ENCODE measurements at places on chromosomes 12 and 14. TPM values are rescaled to one million over a fixed set of nuclear protein-coding genes. Genes with fewer than 3 reads are reported as not detected.
A peak's percentile ranks its signal among the peaks of the same experiment; 100 is the strongest.

- no peak for DNase-seq
Observed at GRCh38 chr12:124037331-124037730, 64.3 kb downstream of the ZNF664 start.

Gene LALBA
- not detected for total RNA-seq

Gene ADAM20
- under 0.01 TPM for total RNA-seq

- peak; percentile 17 for DNase-seq
Observed at GRCh38 chr12:89348894-89349699, 3.2 kb downstream of the DUSP6 start.

DNA sequence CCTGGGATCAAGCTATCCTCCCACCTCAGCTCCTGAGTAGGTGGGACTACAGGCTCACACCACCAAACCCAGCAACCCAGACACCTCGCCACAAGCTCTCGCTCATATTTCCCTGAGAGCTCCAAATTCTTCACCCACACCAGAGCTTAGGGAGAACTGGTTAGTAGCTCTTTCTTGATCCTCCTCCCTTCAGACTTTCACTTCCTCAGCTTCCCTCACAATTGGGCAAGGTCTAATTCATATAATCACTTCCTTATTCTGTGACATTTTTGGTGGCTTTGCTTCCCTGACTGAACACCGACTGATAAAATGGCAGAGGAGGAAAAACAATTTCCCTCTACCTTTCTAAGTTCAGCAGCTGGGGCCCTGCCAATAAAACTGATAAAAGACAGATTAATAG lies 88.5 kb downstream of the GXYLT1 start:
- DNase-seq: no peak

Gene SERPINA10
- not detected for total RNA-seq

DNA sequence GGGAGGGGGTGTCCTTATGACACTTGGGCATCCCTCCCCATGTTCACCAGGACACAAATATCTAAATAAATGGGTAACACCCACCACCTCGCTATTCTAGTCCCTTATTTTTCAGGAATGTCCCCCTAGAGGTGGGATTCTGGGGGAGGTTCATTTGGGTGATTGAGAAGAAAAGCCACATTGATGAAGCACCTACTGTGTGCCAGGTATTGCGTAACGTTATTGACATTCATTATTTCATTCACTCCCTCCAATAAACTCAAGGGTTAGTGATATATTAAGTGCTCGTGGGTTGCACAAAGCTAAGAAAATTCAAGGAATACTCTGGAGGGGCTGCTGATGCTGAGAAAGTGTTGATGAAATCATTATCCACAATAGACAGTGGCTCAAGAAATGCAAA lies 92.5 kb upstream of the NOS1 start:
- DNase-seq: no peak

Gene COPS7A
- total RNA-seq: 123 TPM

Gene SDSL
- 5.1 TPM for total RNA-seq

DNA sequence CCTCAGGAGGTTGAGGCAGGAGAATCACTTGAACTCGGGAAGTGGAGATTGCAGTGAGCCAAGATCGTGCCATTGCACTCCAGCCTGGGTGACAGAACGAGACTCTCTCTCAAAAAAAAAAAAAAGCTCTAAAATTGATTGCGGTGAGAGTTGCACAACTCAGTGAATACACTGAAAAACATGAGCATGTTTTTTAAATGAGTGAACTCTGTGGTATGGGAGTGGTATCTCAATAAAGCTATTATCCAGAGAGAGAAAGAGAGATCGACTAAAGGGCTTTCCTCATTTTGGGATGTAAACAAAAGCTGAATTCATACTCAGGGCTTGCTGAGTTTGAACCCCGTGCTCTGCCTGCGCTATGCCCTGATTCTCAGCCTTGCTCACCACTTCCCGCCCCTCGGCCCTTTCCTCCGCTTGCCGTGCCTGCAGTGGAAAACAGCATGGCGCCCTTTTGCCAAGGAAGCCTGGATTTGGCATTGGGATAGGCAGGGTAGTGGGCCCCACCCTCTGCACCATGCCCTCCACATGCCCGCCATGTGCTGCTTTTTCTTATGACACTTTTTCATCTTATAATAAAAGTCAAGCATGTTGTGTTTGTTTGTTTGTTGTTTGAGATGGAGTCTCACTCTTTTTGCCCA lies 102.5 kb downstream of the LGMN start:
- DNase-seq: peak; percentile 90

GRCh38 chr12:14905269-14906004 lies 19.8 kb upstream of the MGP start:
- DNase-seq: no peak

DNA sequence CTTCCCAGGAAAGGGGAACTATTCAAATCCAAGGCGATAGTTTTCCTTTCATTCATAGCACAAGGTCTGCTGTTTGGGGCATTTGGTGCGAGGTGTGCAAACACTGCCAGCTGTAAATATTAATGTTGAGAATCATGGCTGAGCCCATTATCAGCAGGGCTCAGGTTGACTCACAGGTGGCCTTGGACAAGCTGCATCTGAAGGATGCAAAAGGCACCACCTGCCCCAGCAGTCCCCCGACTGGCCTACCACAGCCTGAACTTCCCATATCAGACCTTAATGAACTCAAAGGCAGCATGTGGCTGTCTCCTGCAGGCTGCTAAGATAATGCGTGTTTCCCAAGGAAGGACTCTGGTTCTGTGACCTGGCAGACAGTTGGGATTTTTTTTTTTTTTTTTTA lies 93.3 kb upstream of the MAP1LC3B2 start:
- no peak for DNase-seq

DNA sequence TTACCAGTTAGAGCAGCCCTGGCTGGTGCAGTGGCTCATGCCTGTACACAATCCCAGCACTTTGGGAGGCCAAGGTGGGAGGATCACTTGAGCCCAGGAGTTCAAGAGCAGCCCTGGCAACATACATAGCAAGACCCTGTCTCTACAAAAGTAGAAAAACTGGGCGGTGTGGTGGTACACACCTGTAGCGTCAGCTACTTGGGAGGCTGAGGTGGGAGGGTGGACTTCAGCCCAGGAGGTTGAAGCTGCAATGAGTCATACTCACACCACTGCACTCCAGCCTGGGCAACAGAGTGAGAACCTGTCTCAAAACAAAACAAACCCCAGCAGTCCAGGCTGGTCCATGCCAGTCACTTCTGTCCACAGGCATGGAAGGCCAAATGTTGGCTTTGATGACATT lies 7.4 kb downstream of the COX14 start:
- no peak for DNase-seq

Gene CTSG
- total RNA-seq: not detected

Gene KCNH5
- not detected for total RNA-seq

DNA sequence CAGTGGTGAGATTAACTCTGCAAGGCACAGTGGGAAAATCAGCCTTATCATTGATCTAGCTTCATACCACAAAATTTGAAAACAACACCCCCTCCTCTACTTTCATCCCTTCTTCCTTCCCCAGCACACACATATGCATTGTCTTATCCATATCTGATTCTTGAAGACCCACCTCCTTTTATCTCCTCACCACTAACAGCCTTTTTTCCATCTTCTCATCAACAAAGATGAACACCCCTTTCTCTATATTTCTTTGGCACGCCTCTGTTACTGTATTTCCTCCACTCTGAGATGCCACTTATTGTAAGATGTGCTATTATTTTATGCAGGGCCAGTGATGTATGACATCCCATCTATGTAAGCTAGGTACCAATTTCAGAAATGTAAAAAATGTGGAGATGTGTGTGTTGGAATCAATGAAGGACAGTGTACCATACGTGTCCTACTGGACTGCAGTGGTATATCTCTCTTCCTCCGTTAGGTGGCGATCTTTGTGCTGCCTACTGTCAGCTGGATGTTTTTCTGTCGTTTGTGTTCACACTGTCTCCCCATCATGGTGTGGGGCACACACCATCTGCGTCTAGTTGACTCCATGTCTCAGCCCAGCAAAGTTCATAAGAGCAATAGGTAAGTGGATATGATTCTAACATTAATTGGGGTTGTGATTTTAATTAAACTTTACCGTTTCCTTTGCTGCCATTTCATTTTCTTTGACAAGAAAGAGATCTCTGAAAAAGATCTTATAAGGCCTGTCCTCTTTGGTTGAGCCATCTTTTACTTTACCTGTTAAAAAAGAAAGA lies 24.0 kb downstream of the CCDC38 start:
- peak; percentile 77 for DNase-seq

- DNase-seq: no peak
Observed at GRCh38 chr14:99047441-99048031, 224.5 kb downstream of the BCL11B start.

DNA sequence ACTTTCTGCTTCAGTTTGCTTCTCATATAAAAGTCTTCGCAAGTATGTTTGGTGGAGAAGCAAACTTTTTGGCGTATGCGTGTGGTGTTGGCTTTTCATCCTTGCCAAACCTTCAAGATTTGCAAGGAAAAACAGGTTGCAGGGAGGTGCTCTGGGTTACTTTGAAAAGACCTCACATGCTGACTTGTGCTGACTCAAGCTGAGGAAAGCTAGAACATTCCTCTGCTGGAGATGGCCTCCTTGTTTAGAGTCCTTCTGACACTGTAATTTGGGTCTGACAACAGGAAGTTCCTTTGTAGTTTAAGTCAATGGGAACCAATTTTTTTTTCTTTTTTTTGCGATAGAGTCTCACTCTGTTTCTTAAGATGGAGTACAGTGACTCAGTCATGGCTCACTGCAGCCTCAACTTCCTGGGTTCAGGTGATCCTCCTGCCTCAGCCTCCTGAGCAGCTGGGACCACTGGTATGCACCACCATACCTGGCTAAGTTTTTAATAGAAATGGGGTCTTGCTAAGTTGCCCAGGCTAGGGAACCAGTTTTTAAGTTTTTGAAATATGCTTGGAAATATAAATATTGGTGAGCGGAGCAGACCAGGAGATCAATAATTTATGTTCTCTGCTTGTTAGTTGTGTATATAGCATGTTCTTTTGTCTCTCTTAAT lies 2.6 kb upstream of the ACACB start:
- no peak for DNase-seq

Gene PTPN6
- not detected for total RNA-seq

Gene NGB
- total RNA-seq: not detected

- no peak for DNase-seq
Observed at GRCh38 chr12:63899396-63899795, 54.9 kb downstream of the SRGAP1 start.

Gene AQP6
- not detected for total RNA-seq

DNA sequence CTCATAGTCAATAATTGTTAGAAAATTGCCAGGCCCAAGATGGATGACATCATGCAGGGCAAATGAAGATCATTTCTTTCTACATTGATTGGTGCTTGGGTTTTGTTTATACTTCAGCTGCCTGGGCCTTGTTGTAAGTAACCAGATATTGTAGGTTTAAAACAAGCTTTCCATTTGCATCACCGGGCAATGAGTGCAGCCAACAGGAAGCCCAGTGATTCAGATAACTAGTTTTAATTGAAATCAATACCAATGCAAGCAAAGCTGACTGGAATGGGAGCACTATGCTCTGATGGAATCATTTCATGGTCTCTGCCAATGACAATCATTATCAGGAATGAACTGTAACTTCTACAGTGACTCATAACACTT lies 279.3 kb downstream of the DUSP6 start:
- peak; percentile 74 for DNase-seq

Gene OTOGL
- 1.3 TPM for total RNA-seq

- DNase-seq: no peak
Observed at GRCh38 chr12:125228519-125229260, 163.5 kb downstream of the AACS start.

Gene SDR9C7
- not detected for total RNA-seq

Gene KRT5
- total RNA-seq: not detected

GRCh38 chr14:55858604-55859003 lies 259.6 kb upstream of the PELI2 start:
- no peak for DNase-seq

- DNase-seq: no peak
Observed at GRCh38 chr12:86170051-86170450, 86.1 kb downstream of the MGAT4C start.

DNA sequence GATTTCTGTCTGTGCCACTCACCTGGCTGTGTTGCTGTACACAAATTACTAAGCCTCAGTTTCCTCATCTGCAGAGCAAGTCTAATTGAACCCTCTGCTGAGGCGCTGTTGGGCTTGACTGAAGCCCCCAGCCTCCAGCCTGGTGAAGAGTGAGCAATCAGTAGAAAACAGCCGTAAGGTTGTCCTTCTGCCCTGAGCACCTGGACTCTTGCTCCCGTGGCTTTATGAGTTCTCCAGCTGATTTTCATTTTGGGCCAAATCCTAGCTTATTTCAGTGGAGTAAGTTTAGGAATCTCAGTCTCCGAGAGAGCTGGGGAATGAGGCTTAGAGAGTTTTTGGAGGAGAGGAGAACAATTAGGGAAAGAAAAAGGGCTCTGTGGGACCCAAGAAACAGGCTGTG lies 133.9 kb upstream of the EVL start:
- DNase-seq: no peak

Gene OR11H12
- total RNA-seq: not detected

GRCh38 chr12:13503094-13503835 lies 306.7 kb downstream of the EMP1 start:
- DNase-seq: no peak

DNA sequence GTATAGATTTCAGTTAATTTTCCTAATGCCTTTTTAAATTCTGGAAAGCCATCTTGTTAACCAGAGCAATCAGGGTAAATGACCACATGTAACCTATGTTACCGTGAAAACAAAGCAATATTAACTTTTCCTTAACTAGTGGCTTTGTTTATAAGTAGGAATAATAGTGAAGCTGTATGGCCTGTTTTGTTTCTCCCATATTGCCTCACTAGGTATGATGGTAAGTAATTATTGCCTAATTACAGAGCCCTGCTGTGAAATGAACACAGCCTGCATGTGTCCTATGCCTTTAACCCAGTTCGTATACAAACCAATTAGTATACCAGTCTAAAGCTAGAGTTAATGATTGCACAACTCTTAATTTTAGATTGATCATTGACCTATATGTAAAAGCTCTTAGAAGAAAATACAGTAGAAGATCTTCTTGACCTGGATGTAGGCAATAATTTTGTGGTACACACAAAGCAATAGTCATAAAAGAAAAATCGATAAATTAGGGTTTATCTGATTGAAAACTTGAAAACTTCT lies 249.9 kb downstream of the CCDC91 start:
- no peak for DNase-seq

DNA sequence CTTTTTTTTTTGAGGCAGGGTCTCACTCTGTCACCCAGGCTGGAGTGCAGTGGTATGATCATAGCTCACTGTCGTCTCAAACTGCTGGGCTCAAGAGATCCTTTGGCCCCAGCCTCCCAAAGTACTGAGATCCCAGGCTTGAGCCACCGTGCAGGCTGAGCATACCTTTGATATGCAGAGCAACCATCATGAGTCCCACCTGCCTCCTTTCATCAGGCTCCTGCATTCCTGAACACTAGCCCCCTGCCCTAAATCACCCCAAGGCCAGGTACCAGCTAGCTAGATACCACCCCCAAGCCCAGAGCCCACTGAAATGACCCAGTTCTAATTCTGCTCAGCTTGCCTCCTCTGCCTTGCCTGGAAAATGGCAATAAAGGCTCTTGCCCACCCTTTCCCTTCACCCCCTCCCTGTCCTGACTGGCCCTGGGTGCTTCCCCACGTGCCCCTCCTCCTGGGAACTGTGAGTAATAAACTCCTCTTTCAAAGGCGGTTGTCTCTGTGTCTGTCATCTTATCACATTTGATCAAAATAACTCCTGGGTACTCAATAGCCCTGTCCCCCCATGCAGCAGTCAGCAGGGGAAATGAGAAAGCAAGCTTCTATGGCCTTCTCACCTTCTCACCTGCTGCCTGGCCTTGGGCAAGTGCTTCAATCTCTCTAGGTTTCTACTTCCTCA lies 6.4 kb upstream of the BRF1 start:
- no peak for DNase-seq

Data from GM23248 (cell line).